ENCODE measurements at places on chromosomes 5 and 9. TPM values are rescaled to one million over a fixed set of nuclear protein-coding genes. Genes with fewer than 3 reads are reported as not detected.
A peak's percentile ranks its signal among the peaks of the same experiment; 100 is the strongest.

GRCh38 chr5:178130576-178131445 lies at the start of gene RMND5B:
TSS of gene RMND5B (plus strand) at chr5:178131014. CDS start at chr5:178138120, 7,106 bp downstream.
- peaks cover 4% of the 10 kb centered on the region for H3K36me3 ChIP-seq
- DNase-seq = peak; percentile 67
- peak within 1 kb of the TSS; percentile 75 for H3K27ac ChIP-seq
- no peaks in the 10 kb centered on the region for H3K27me3 ChIP-seq
- peak within 1 kb of the TSS; percentile 66 for H3K4me3 ChIP-seq
- H3K4me1 ChIP-seq = peaks cover 5% of the 10 kb centered on the region

GRCh38 chr9:8417341-8417740 lies 617.8 kb upstream of the DMAC1 start:
- no peak for DNase-seq
- no peak overlapping the region for H3K4me3 ChIP-seq
- no peaks in the 10 kb centered on the region for H3K27me3 ChIP-seq
- H3K36me3 ChIP-seq = no peaks in the 10 kb centered on the region
- H3K27ac ChIP-seq = no peak overlapping the region

POLR1E gene
- 67.5 TPM for total RNA-seq

DNA sequence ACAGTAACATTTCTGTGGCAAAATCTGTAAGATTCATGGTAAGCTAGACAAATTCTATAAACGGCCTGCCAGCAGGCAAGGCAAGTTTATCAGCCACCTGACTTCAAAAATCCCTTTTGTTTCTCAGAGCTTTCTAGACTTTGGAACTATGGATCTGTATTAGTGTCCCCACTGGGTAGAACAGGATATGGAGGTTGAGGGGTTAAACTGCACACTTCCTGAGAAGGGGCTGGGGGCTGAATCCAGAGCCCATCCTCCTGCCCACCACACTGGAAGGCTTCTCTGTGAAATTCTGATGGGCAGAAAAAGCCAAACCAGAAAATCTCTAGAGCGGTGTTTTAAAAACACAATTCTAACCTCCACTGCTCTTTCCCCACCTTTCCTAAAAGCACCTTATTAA lies 128.7 kb downstream of the ENTREP1 start:
- peaks cover 1% of the 10 kb centered on the region for H3K36me3 ChIP-seq
- no peaks in the 10 kb centered on the region for H3K4me1 ChIP-seq
- no peak overlapping the region for H3K4me3 ChIP-seq
- no peak for DNase-seq
- no peaks in the 10 kb centered on the region for H3K27me3 ChIP-seq

GRCh38 chr9:70069704-70070103 lies 26.1 kb downstream of the MAMDC2 start:
- H3K4me3 ChIP-seq = no peak overlapping the region
- no peaks in the 10 kb centered on the region for H3K27me3 ChIP-seq
- H3K4me1 ChIP-seq = no peaks in the 10 kb centered on the region
- H3K36me3 ChIP-seq = no peaks in the 10 kb centered on the region

FOXI1 gene
- total RNA-seq = not detected

GRCh38 chr5:7827610-7828009 lies 23.3 kb downstream of the CFAP90 start:
- H3K27me3 ChIP-seq = peaks cover 2% of the 10 kb centered on the region
- no peaks in the 10 kb centered on the region for H3K4me1 ChIP-seq
- no peak overlapping the region for H3K27ac ChIP-seq
- no peak overlapping the region for H3K4me3 ChIP-seq

SERF1B gene
- 10.4 TPM for total RNA-seq

GRCh38 chr5:68339921-68340321 lies 124.4 kb downstream of the PIK3R1 start:
- H3K4me1 ChIP-seq = peaks cover 1% of the 10 kb centered on the region
- H3K27ac ChIP-seq = no peak overlapping the region
- H3K27me3 ChIP-seq = no peaks in the 10 kb centered on the region
- H3K4me3 ChIP-seq = no peak overlapping the region

DNA sequence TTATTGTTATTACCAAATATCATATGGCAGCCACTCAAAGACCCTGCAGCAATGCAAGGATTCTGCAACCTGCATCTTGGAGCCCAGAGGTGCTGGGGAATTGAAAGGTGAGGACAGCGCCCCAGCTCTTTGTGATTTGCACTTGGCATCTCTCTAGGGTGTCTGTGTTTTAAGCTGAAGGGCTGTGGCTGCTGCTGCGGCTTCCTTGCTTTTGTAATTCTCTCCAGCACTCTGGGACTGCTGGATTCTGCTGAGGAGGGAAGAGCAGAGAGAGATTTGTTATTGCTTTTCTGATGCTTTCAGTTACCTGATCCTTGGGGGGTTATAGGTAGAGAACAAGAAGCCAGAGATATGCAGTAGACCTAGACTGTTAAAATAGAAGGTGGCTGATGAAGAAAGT lies 562.4 kb downstream of the EBF1 start:
- H3K4me3 ChIP-seq = no peak overlapping the region
- H3K4me1 ChIP-seq = no peaks in the 10 kb centered on the region
- H3K36me3 ChIP-seq = no peaks in the 10 kb centered on the region
- H3K27me3 ChIP-seq = no peaks in the 10 kb centered on the region

GRCh38 chr5:1761453-1761755 lies 38.2 kb downstream of the MRPL36 start:
- peaks cover 7% of the 10 kb centered on the region for H3K27me3 ChIP-seq
- no peak overlapping the region for H3K27ac ChIP-seq
- peaks cover 3% of the 10 kb centered on the region for H3K4me1 ChIP-seq
- no peak overlapping the region for H3K4me3 ChIP-seq
- H3K36me3 ChIP-seq = no peaks in the 10 kb centered on the region

SLC6A19 gene
- not detected for total RNA-seq

- H3K36me3 ChIP-seq = no peaks in the 10 kb centered on the region
- no peak overlapping the region for H3K27ac ChIP-seq
- H3K4me3 ChIP-seq = no peak overlapping the region
- DNase-seq = no peak
- H3K27me3 ChIP-seq = peaks cover 12% of the 10 kb centered on the region
- no peaks in the 10 kb centered on the region for H3K4me1 ChIP-seq
Observed at GRCh38 chr9:38183994-38184568, 115.1 kb upstream of the SHB start.

DNA sequence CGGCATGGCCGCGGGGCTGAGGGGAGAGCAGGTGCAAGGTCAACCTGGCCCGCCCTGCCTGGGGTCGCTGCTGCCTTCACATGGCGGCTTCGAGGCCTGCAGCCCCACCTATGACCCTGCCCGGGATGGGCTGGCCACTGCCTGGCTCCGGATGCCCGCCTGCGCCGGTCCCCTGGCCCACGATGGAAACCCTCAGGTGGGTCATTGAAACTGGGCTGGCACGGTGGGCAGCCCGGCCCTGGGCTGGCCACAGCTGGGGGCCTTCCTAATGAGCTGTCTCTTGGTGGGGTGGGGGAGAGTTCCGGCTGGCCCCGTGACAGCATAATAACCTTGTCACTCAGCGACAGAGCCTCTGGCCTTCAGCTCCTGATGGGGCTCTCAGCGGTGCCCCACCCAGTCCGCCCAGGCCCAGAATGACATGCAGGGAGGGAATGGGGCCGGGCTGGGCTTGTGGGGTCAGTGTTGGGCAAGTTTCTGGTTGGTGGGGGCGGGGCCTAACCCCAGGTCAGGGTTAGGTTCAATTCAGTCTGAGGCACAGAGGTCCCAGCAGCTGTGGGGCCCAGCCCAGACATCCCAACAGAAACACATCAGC lies at the start of gene CCDC187:
Gene CCDC187 (minus strand): TSS at position 270 of the 592 bp plus-strand sequence. CDS start 264 bp downstream, at position 6.
- H3K36me3 ChIP-seq = no peaks in the 10 kb centered on the region
- H3K27ac ChIP-seq = no peak within 1 kb of the TSS
- H3K27me3 ChIP-seq = peaks cover 14% of the 10 kb centered on the region

CNOT8 gene
- total RNA-seq = 49.1 TPM

GRCh38 chr9:119736491-119737454 lies 367.5 kb upstream of the BRINP1 start:
- H3K27ac ChIP-seq = no peak overlapping the region
- no peak overlapping the region for H3K4me3 ChIP-seq
- no peaks in the 10 kb centered on the region for H3K4me1 ChIP-seq

- H3K27me3 ChIP-seq = no peaks in the 10 kb centered on the region
- DNase-seq = no peak
- no peak overlapping the region for H3K27ac ChIP-seq
- no peak overlapping the region for H3K4me3 ChIP-seq
- H3K4me1 ChIP-seq = peaks cover 2% of the 10 kb centered on the region
Observed at GRCh38 chr5:149341876-149342275, 3.4 kb upstream of the GRPEL2 start.

SKP2 gene
- 72.5 TPM for total RNA-seq

DNA sequence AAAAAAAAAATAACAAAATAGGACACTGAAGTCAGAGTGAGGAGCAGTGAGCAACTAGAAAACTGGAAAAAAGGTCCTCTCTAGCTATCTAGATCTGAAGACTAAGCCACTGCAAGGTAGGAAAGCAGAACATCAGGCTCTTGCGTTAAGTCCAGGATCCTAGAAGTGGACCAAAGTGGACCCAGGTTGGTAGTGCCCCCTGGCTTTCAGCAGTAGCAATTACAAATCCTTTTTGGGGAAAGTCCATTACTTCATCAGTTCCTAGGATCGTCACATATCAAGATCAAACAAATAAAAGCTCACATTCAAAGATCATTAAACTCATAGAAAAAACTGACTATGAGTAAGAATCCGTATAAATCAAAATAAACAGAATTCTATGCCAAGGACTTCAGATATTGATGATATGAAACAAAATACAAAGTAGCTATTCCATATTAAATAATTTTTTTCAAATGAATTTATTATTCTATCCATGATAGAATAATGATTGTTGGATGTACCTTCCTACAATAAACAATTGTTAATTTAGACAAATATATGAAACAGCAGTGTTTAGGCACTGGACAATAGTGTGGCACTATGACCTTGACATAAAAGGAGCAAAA lies 6.5 kb upstream of the RICTOR start:
- H3K4me3 ChIP-seq = no peak overlapping the region
- H3K27me3 ChIP-seq = no peaks in the 10 kb centered on the region
- peak; percentile 73 for DNase-seq
- no peaks in the 10 kb centered on the region for H3K36me3 ChIP-seq
- H3K4me1 ChIP-seq = no peaks in the 10 kb centered on the region

CLTB gene
- total RNA-seq = 122 TPM

DNA sequence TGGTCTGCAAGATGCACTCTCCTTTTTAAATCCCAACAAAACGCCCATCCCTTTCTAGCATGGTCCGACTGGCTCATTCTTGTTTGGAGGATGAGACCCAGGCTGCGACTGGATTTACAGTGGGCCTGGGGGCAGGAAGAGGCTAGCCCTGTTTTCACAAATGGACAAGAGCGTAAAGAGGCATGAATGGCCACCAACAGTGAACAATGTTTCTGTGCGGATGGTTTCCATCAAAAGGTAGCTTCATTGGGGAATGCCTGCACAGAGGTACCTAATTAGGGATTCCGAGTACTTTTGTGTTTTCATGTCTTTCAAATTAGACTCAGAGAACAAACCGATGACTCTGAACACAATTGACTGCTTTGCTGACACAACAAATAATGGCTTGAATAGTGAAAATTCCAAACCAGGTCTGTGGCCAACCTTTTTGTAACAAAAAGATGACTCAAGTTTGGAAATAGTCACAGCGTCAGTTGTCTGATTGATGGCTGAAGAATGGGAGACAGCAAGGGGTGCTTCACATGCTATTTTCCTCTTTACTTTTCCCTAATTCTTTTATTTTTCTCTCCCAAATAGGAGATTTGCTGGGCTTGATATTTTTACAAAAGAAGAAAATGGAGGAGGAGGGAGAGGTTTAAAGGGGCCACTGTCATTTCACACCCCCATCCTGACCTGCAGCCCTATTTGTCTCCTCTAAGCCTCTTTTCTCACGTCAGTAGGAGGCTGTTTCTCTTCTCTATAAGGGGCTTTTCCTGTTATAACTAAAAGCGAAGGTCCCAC lies 208.1 kb upstream of the S1PR3 start:
- peak; percentile 48 for DNase-seq
- H3K27me3 ChIP-seq = no peaks in the 10 kb centered on the region
- peaks cover 14% of the 10 kb centered on the region for H3K4me1 ChIP-seq
- no peak overlapping the region for H3K27ac ChIP-seq
- H3K4me3 ChIP-seq = no peak overlapping the region
- H3K36me3 ChIP-seq = no peaks in the 10 kb centered on the region

HRCT1 gene
- total RNA-seq = 1.7 TPM

SLC6A3 gene
- not detected for total RNA-seq

GRCh38 chr9:8732367-8733075 lies 932.9 kb upstream of the DMAC1 start:
- no peak overlapping the region for H3K4me3 ChIP-seq
- no peaks in the 10 kb centered on the region for H3K36me3 ChIP-seq
- no peaks in the 10 kb centered on the region for H3K27me3 ChIP-seq
- H3K27ac ChIP-seq = no peak overlapping the region
- no peaks in the 10 kb centered on the region for H3K4me1 ChIP-seq

GRCh38 chr9:33220681-33221567 lies 19.0 kb upstream of the SPINK4 start:
- peaks cover 16% of the 10 kb centered on the region for H3K27me3 ChIP-seq
- no peak overlapping the region for H3K27ac ChIP-seq
- peaks cover 4% of the 10 kb centered on the region for H3K4me1 ChIP-seq
- H3K36me3 ChIP-seq = no peaks in the 10 kb centered on the region
- H3K4me3 ChIP-seq = no peak overlapping the region
- DNase-seq = no peak

DNA sequence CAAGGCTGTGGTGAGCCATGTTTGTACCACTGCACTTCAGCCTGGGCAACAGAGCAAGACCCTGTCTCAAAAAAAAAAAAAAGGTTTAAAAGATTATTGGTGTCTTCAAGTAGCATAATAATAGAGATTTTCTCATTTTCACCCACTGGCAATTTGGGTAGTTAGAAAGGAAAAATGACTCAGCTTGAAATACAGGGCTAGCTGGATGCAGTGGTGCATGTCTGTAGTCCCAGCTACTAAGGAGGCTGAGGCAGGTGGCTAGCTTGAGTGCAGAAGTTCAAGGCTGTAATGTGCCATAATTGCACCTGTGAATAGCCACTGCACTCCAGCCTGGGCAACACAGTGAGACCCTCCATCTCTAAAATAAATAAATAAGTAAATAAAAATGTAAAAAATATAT lies 111.1 kb downstream of the ARRDC3 start:
- H3K4me1 ChIP-seq = peaks cover 2% of the 10 kb centered on the region
- H3K27me3 ChIP-seq = no peaks in the 10 kb centered on the region
- no peaks in the 10 kb centered on the region for H3K36me3 ChIP-seq
- no peak overlapping the region for H3K27ac ChIP-seq
- no peak for DNase-seq

DNA sequence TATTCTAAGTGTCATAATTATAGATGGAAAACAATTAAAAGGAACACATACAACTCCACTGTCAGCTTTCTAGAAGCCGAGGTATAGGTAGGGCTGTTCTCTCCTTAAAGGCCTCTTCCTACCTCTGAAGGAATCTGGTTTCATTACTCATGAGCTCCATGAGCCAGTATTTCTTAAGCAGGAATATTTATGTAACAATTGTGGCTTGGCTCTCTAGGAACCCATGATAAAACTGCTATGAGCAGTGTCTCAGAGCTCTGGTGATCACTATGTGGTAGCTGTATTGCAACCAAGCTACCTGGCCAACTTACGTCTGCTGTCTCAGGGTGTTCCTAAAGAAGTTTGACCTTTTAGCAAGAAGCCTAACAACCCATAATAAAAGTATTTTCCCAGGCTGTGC lies 157.7 kb downstream of the CEP120 start:
- no peak overlapping the region for H3K27ac ChIP-seq
- H3K36me3 ChIP-seq = no peaks in the 10 kb centered on the region
- no peaks in the 10 kb centered on the region for H3K4me1 ChIP-seq
- no peaks in the 10 kb centered on the region for H3K27me3 ChIP-seq
- H3K4me3 ChIP-seq = no peak overlapping the region
- DNase-seq = peak; percentile 34

GRCh38 chr9:29078063-29078666 lies 1504.9 kb upstream of the C9orf72 start:
- no peaks in the 10 kb centered on the region for H3K36me3 ChIP-seq

ABHD17B gene
- total RNA-seq = 16.8 TPM

- no peaks in the 10 kb centered on the region for H3K36me3 ChIP-seq
- H3K4me1 ChIP-seq = no peaks in the 10 kb centered on the region
- H3K27ac ChIP-seq = no peak overlapping the region
- no peaks in the 10 kb centered on the region for H3K27me3 ChIP-seq
- peak; percentile 15 for DNase-seq
- H3K4me3 ChIP-seq = no peak overlapping the region
Observed at GRCh38 chr9:95644377-95644776, 127.6 kb upstream of the PTCH1 start.

PTPN3 gene
- total RNA-seq = 0.72 TPM

Data from IMR-90 (cell line).